Cardiac fibroblast (primary cell): ENCODE measurements at places on chromosomes 16 and 17.

GRCh38 chr16:707062-707538, 1.5 kb upstream of the FBXL16 start:
- no peak for DNase-seq

DNA sequence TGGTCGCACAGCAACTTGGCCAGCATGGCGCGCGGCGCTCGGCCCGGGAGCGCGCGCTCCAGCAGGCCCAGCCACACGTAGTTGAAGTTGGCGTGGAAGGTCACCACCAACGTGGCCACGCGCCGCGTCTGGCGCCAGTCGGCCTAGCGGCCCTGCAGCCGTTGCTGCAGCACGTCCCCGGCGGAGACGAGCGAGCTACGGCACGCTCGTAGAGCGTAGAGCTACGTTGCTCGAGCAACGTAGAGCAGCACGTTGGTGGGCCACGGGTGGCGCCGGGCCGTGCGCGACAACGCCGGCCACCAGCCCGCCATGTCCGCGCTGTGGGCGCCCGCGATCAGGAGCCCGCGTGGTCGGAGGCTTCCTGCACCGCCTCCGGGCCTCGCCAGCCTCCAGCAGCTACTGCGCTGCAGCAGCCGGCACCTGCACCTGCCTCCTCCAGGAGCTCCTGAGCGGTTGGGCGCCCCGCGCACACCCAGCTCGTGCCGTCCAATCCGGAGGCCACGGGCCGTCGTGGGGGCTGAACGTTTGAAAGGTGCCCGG, 13.4 kb upstream of the SULT1A1 start:
- peak; percentile 20 for DNase-seq

GRCh38 chr16:30065943-30066760, 592 bp downstream of the ALDOA start:
- DNase-seq = peak; percentile 70

GRCh38 chr16:81036751-81037350, 1.2 kb downstream of the ATMIN start:
- peak; percentile 3 for DNase-seq

DNA sequence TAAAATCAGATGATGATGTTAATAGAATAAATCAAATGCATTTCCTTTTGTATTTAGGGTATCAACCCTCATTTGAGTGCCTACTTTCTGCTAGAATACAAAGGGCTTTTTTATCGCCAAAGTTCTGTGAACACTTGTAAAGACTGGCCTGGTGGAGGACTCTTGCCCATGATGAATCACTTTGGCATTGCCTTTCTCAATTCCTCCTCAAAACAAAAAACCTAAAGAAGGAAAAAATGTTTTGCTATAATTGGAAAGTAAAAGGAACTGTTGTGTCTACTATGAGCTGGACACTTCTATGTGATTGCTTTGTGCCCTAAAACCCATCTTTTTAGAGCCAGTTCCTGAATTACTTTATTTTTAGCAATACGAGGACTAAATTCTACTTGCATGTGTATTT, 13.0 kb upstream of the DHRS11 start:
- DNase-seq = peak; percentile 12

DNA sequence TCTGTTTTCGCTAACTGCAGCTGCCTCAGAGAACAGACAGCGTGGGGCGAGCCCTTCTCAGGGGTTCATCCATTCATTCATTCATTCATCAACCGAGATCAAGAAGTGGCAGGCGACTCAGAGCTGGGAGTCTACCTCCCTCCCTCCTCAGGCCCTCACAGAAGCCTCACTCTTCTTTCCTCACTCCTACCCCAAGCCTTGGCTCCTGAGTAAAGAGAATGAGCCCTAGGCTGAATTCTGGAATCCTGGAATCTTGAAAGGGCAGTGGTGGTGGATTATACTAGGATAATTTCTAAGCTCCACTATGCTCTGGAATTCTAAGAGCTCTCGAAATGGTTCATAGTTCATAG, 2.3 kb upstream of the DLX3 start:
- no peak for DNase-seq

DNA sequence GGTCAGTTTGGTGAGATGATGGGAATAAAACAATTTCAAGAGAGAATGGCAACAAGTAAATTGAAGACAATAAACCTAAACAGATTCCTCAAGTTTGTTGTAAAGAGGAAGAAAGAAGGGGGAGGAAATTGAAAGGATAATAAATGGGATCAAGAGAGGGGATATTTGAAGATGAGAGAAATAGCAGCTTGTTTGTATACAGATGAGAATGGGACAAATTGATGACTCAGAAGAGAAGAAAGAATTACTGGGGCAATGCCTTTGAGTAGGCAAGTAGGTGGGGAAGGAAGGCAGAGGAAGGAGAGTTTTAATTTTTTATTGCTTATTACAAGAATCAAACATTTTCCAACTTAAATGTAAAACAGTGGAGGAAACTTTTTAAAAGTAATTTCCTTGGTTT, 98.3 kb downstream of the CHD9 start:
- DNase-seq = no peak

DNA sequence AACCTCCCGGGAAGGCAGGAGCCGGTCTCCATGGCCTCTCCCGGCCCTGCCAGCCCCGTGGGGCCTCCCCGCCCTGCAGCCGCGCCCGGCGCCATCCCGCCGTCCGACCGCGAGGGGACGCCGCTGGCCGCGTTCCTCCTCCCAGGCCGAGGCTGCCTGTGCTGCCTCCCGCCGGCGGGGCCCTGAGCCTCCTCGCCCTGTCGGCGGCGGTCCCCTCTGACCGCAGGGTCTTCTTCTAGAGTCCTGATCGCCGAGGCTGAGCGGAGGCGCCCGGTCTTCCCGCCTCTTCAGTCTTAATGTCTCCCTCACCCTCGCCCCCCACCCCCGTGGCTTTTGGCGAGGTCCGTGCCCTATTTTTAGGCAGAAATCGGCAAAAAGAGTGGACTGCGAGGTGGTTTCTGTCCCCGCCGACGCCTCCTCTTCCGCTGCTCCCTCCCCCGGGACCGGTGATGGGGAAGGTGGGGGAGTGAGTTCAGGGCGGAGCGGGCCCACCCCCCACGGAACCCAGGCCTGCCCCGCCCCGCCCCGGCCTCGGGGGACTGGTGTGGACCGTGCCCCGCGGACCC, 794 bp upstream of the CPNE7 start:
- DNase-seq = peak; percentile 71

DNA sequence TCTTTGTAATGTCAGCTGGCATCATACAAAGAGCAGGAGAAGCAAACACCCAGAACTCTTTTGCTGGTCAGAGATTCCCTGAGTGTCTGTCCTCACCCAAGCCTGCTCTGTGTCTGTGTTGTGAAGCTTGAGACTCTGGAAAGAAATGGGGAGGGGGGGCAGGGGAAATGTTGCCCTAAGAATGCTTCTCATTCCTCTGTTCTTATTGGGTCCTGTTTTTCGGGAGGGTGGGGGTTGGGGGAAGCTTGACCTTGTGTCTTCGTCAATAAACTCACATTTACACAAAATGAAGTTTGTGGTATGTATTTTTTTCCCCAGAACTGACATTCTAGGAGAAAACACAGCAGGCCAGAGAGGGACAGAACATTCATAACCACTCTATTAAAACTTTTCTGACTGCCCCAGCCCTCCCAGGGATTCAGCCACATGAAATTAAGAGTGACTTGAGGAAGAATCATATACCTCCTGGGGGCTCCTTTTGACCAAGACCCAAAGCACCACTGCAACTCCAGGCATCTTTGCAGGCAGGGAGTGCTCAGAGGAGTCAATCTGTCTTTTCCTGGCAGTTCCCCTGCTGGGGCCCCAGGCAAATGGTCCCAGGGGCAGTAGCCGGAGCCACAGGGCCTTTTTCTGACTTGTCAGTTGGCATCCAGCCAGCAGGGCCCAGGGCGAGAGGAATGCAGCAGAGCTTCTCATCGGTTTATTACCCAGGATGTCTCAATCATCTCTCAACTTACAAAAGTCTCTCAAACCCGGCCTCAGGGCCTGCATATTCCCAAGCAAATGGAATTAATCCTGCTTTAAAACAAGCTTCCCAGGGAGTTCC, 5.1 kb upstream of the RASL10B start:
- DNase-seq = peak; percentile 94

GRCh38 chr17:40190197-40191021, 13.1 kb downstream of the RAPGEFL1 start:
- DNase-seq = no peak

GRCh38 chr17:27609611-27610303, 21.2 kb upstream of the LGALS9 start:
- peak; percentile 32 for DNase-seq

- no peak for DNase-seq
Measured at GRCh38 chr16:14004031-14004728, 66.9 kb upstream of the MRTFB start.

DNA sequence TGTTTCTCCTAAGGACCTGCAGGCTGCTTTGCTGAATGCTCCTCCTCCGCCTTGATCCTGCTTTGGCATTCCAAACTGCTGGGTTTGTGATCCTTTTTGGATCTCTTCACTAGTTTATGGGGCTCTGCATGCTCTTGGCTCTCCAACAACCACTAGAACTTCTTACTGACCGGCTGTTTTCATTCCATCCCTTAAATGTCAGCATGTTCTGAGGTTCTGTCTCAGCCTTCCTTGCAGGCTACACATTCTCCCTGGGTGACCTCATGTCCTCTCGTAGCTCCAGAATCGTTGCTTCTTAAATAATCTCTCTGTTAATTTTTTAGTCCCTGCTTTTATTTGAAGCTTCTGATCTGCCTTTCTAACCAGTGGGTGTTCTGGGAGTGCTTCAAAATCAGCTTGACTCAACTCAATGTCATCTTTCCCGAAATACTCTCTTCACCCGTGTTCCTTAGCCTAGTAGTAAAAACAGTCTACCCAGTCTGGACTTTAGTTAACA, 119.0 kb upstream of the HS3ST2 start:
- peak; percentile 54 for DNase-seq

DNA sequence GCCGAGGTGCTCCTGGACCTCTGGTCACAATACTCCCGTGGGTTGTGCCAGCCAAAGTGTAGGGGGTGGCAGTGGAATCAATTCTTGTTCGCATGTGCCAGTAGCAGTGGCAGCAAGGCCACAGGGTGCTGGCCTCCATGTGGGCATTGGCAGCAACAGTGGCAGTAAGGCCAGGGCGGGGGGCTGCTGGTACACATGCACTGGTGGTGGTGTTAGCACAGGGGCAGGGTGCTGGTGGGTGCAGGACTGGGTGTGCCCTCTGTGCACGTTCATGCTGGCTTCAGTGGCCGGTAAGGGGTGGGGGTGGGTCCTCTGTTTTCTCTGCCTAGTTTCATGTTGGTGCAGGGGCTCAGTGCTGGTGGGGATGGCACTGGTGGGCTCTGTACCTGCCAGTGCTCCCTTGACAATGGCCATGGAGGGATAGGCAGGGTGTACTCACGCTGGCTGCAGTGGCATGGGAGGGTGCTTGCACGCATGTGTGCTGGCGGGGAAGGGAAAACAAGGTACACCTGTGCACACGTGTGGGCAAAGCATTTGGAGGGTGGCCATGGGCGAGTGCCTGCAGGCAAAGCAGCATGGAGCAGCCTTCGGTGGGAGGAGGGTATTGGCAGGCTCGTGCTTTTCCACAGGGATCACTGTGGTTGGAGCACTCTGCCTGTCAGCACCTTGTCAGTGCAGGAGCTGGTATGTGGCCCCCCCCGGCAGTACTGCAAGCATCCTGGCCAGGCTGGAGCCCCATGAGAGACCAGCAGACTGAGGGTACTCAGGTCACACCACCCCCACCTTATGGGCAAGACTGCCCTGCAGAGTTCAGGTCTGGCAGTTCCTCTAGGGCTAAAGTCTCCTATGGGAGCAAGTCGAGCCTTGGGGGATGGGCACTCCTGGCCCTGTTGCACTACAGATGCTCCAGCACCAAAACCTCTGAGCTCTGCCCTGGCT, 35.8 kb downstream of the NF1 start:
- DNase-seq = peak; percentile 53

DNA sequence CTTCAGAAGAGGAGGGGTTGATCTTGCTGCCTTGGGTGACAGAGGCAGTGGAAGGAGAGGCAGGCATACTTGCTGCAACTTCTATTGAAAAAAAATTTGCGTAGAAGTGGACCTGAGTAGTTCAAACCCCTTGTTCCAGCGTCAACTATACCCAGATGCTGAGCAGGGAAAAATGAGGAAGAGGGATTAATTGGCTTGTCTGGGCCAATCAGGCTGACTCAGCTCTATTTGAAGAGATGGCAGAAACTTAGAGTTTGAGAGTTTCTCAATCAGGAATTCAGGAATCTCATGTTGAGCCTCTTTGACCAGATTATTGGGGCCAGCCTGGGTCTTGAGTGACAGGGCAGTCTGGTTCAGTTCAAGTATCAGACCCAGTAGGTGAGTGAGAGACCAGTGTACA, 17.6 kb downstream of the CASC3 start:
- DNase-seq = no peak

- peak; percentile 10 for DNase-seq
Measured at GRCh38 chr16:4123616-4124300, 7.5 kb upstream of the ADCY9 start.
